Mesenteric fat pad (tissue), 1 donor: ENCODE measurements at places on chromosomes 1 and 21.

DNA sequence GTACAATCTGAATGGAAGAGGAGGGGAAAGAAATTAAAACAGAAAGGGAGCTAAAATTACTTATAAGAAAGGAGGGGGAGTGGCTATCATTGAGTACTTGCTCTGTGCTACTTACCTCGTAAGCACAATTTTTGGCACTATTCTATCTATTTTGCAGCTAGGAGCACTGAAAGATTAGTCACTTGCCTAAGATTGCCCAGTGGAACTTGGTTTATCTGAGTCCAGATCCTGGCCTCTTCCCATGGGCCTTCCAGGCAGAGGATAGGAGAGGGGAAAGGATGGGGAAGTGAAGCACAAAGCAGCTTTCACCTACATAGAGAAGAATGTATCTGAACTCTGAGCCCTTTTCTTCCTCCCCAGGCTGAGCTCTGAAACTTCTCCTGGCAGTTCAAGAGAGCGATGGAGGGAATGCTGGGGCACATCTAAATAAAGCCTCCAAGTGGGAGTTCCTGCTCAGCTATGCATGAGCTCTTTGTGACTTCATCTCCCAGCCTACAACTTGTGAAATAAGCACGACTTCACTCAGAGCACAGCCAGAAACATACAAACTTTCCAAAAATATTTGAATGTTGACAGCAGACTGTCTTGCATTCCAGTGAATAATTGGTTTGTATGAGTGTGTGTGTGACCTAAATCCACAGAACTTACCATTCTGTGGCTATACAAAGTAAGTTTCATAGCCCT is 29.4 kb downstream of the HMGB4 start:
- DNase-seq: no peak

- no peak for DNase-seq
These were observed 35.9 kb downstream of the DNASE2B start for GRCh38 chr1:84434081-84434769.

- no peak for DNase-seq
These were observed 75.4 kb downstream of the NOS1AP start for GRCh38 chr1:162144853-162145252.

DNA sequence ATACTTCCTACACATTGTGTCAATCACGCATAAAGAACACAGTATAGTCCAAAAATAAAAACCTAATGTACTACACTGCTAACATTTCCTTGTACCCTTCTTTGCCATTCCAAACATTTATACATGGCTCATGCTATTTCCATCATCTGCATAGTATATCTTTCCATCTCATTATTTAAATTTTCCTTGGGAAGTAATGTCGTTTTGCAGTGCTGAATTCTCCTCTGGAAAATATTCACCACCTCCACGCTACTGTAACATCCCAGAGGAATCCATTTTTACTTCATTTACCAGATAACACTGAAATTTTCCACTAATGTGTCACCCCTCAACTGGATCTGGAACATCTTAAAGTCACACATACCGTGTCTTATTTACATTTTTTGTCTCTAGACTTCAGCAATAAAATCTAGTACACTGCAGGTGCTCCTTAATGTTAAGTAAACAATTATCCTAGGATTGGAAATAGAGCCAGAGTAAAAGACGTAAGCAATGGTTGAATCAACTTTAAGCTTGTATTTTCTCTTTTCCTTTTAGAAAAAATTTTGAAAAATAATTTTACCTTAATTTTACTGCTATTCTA is 881.0 kb downstream of the AMY1C start:
- DNase-seq: no peak
